Nephron progenitor cell (in vitro differentiated cells): ENCODE measurements at places on chromosomes 3 and 15.

DNA sequence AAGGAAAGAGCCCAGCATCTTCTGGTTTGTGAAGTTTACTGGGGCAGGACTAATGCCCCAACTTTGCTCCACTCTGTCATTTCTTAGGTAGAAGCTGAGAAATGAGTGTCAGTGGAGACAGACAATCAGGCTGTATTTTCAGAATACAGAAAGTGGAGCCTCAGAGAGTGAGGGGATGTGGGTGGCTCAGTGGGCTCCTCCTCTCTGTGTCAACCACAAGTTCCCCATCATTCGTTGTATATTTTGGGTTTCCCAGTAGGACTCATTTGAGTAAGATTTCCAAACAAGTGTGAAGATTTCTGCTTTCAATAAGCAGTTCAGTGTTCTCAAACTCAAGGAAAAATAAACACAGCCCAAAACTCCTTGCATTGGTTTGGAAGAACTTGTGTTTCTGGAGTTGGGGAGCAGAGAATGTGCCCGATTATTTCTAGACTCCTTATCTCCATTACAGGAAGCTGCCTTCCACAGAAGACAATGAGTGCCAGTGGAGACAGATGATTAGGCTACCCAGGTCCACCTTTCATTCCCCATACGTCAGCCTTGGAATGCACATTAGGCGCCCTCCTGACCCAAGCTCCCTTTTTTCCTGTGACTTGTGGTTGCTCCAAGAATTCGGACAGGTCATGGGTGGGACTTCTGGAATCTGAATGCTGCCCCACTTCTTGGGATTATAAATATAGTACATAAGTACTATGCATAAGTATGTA is 792.1 kb upstream of the LMCD1 start:
- no peak for DNase-seq

- DNase-seq: no peak
Observed at GRCh38 chr3:105197863-105198262, 168.8 kb upstream of the ALCAM start.

DNA sequence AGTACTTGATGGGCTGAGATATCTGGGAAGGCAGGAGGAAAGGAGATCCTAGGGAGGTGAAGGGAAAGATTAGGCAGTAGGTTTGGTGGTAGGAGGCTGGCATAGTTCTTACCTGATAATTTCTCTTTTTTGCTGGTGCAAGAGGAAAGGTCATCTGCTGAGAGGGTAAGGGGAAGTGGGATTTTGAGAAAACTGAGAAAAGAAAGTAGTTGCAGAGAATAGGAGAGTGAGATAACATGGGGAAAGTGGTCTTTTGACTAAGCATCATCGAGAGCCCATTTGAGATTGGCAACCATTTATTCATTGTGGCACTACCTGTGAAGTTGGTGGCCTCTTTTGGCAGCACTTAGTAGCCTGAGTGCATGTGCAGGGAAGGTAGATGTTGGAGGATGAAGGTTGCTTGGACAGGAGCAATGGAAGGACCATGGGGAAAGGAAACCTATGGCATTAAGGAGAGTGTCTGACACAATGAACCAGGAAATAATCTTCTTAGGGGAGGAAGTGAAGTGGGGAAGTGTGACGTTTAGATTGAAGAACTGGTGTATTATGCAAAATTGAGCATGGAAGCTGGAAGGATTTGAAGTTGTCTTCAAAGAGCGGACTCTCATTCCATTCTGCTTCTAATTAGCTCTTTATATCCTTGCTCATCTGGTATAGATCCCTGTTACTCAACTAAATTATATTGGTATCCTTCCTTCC is 21.9 kb upstream of the USP13 start:
- no peak for DNase-seq

DNA sequence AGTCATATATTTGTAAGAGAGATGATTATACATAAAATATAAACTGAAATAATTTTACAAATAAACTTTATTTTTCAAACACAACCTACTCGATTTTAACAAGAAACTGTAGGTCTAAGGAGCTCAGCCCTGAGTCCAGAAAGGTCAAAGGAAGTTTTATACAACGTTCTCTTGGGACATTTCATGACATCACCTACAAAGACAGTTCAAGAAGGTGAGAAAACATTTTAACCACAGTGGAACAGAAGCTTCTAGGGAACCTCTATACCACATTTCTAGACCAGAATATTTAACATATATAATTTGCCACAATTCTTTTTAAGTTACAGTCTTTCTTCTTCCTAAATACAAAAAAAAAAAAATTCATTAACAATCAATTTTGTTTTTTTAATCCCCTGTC is 40.1 kb downstream of the CBLB start:
- DNase-seq: no peak

- DNase-seq: no peak
Observed at GRCh38 chr15:66701422-66702034, 508 bp upstream of the SMAD6 start.

DNA sequence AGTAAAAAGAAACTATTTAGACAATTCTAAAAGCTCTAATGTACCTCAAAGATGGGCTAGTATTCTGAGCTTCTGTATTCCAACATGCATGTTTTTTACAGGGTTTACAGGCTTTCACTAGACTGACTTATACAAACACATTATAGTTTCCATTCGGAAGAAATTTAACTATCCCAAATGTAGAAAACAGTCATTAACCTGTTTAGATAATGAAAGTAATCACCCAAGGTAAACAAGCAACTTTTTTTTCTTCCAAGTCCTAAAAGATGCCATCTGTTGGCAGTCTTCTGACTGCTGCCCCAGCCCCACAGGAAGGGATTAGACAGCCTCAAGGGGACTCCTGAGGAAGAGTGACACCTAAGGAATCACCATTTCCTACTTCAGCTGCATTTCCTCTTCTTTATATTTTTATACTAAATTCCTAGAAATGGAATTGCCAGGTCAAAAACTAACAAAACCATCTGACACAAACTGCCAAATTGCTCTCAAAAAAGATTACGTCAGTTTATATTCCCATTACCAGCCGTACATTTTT is 25.5 kb downstream of the SIN3A start:
- no peak for DNase-seq

GRCh38 chr3:177250151-177250550 is 52.9 kb upstream of the TBL1XR1 start:
- no peak for DNase-seq

- no peak for DNase-seq
Observed at GRCh38 chr15:59618406-59618805, 6.8 kb downstream of the GCNT3 start.

GRCh38 chr3:8952130-8952529 is 11.1 kb downstream of the RAD18 start:
- no peak for DNase-seq

DNA sequence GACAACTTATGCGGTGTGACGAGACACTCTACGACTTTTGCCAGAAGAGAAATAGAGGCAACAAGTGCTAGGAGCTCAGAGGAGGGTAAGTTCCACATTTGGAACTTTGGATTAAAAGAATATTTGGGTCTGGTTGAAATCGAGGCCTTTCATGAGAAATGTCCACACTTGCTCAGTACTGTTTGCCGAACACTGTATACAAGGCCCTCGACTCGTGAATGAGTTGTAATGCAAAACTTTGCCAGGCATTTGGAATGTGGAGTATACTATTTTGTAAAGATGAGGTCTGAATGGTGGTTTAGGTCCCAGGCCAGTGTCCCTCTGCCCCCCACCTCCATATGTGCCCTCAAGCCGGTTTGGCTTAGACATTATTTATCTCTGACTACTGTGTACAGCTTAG is 73.9 kb downstream of the IGF1R start:
- DNase-seq: no peak

- DNase-seq: no peak
Observed at GRCh38 chr3:176799675-176800074, 397.6 kb downstream of the TBL1XR1 start.

- no peak for DNase-seq
Observed at GRCh38 chr3:160771811-160772459, 15.9 kb downstream of the PPM1L start.

DNA sequence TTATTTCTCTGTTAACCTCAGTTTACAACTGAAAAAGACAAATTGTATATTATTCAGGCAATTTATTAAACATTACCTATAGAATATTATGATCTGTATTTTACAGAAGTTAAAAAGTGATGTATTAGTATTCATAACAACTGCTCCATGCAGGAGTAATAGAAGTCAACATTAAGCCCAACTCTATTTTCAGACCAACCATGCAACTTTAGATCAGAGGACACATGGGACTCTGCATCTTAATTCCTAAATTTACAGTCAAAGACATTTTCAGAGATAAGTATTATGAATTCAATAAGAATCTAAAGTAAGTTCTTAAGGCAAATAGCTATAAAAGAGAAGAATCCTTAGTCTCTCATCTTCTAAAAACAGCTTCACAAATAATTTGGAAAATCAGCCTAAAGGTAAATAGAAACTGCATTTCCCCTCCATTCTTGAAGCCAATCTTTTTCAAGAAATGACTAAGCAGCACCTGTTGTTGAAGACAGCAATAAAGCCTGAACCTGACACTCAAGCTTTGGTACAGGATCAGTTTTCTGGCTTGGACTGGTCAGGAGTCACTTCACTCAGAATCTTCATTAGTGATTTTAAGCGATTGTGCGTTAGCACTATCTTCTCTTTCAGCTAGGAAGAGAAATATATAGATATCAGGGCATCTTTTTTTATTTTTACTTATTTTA is 23.0 kb downstream of the OIP5 start:
- DNase-seq: no peak

GRCh38 chr3:172673210-172673679 is 37.6 kb downstream of the NCEH1 start:
- peak; percentile 52 for DNase-seq

DNA sequence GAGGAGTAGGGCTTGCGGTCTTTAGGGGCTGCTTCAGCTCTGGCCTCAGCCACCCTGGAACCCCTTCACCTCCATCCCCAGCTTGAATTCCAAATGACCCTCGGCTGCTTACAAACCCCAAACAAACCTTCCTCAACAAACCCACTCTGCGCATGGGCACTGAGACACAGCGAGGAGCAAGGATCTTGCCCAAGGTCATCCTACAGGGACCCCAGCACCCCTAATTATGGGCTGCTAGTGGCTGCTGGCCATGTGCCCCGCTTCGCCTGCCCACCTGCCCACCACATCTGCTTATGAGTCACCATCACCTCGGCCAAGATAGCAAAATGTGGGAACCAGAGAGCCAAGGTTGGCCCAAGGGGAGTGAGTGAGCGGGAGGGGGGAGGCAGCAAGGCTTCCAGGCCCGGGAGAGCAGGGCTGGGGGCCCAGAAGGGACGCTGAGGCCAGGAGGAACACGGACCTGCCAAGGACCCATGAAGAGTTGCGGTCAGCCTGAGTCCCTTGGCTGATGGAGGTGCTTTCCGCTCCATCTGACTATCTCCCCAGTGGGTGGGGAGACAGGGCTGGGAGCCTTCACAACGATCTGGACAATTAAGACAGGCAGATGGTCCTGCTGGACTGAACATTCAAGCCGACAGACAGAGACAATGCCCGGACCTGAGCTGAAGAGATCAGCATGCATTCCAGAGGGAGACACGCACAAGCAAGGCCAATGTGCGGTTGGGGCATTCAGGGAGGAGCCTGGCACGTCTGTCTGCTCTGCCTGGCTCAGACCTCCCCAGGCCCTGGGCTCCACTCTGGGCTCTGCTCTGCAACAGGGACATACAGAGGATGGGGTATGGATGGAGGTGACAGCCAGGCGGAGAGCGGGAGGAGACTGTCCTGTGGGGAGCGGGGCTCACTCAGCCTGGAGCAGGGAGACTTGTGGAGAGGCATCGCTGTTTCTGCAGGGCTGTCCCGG is 10.8 kb upstream of the GRIP2 start:
- DNase-seq: no peak

DNA sequence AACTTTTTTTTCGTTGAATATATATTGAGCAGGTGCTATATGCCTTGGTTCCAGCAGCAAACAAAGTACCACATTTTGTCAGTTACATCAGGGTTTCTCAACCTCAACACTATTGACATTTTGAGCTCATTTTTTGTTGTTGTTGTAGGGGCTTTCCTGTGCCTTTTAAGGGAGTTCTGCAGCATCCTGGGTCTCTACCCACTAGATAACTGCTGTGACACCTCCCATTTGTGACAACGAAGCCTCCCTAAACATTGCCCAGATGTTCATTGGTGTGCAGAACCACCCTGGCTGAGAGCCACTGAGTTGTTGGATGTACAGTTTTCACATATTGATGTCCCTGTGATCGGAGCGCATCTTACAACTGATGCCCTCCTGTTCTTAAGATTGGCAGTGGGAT is 382.6 kb downstream of the PTPRG start:
- DNase-seq: no peak

GRCh38 chr15:77373441-77373840 is 46.5 kb downstream of the PEAK1 start:
- DNase-seq: no peak

GRCh38 chr3:139199421-139200010 is 144.3 kb upstream of the MRPS22 start:
- no peak for DNase-seq

- peak; percentile 7 for DNase-seq
Observed at GRCh38 chr3:122299872-122300460, 25.1 kb upstream of the CSTA start.

DNA sequence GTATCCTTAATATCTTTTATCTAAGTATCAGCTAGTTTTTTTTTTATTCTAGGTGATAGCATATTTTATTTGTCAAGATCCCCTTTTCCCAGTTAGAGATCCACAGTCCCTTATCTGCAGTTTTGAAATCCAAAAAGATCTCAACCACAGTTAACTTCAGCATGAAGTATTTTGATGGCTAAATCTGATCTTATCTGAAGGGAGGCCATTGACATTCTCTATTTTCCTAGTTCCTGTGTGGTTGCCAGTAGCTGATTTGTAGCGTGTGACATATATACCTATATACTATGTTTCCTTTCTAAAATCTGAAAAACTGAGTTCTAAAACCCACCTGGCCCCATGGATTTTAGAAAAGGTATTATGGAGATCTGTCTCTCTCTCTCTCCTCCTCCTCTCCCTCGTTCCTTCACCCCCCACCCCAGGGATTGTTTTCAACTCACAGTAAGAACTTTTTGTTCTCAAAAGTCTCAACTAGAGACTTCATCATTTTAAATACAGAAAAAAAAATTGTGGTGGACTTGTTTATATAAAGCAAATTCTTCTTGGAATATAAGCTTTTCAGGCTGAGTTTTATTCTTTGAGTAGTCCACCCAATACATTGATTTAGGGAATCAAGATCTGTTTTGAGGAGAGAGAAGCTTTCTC is 12.3 kb downstream of the TCF12 start:
- DNase-seq: no peak

DNA sequence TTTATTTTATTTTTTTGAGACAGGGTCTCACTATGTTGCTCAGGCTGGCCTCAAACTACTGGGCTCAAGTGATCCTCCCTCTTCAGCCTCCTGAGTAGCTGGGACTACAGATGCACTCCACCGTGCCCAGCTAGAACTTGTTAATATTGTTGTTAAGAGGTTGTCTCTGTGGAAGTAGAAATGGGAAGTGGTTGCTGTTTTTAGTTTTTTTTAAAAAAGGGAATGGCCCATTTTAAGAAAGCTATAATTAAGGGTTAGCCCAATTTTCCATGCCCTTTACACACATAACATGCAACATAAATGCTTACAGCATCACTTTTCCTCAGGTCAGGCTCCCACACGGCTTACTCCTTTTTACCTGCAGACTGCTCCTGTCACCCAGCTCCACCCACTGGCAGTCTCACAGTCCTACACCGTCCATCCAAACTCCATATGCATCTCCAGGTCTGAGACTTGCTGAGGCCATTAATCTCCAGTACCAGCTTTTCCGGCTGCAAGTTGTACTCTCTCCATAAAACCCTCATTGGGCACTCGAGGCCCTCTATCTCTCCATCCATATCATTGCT is 19.8 kb downstream of the MORC1 start:
- peak; percentile 20 for DNase-seq
